ENCODE measurements at places on chromosomes 3 and 15.

- H3K4me3 ChIP-seq = peak overlapping the region; percentile 57
- DNase-seq = peak; percentile 66
- peak overlapping the region; percentile 94 for H3K27ac ChIP-seq
- H3K4me1 ChIP-seq = peaks cover 93% of the 10 kb centered on the region
- no peaks in the 10 kb centered on the region for H3K27me3 ChIP-seq
These were observed 38.2 kb downstream of the TGFBR2 start for GRCh38 chr3:30644615-30645014.

DNA sequence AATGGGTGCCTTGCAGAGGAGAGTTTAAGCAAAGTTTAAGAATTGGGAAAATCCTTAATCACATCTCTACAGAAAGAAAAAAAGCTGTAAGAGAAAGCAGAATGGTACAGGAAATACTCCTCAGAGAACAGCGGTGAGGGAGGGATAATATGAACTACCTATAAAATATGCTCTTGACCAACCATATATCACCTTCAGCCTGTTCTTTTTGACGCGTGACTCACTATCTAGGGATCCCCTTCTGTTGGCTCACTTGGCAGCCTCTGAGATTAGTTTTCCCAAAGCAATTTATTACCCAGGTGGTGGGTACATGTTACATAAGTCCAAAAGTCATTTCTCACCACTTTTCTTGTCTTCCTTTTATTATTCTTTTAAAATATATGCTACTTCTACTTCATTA lies 97.7 kb downstream of the CNTN6 start:
- H3K27me3 ChIP-seq = no peaks in the 10 kb centered on the region
- no peak overlapping the region for H3K4me3 ChIP-seq
- H3K4me1 ChIP-seq = no peaks in the 10 kb centered on the region
- H3K36me3 ChIP-seq = no peaks in the 10 kb centered on the region

DNA sequence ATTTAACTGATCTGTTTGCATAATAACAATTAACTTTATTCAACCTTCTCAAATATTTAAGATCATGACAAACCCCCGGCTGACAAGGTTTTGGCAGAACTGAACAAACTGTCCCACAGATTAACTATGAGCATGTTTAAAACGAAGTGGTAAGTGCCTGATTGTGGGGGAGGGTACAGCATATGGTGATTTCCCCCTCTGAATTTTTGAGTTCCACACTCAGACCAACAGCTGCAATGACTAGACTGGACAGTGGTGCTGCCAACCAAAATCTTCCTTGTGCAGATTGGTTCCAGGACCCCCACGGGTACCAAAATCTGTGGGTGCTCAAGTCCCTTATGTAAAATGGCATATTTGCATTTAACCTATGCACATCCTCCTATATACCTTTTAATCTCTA lies 449.5 kb downstream of the SHQ1 start:
- no peak for DNase-seq
- no peak overlapping the region for H3K27ac ChIP-seq
- H3K4me1 ChIP-seq = peaks cover 33% of the 10 kb centered on the region
- no peak overlapping the region for H3K4me3 ChIP-seq

- no peaks in the 10 kb centered on the region for H3K4me1 ChIP-seq
- H3K27ac ChIP-seq = no peak overlapping the region
- H3K4me3 ChIP-seq = no peak overlapping the region
These were observed 207.9 kb downstream of the ZIC1 start for GRCh38 chr3:147616998-147617619.

GRCh38 chr15:71698030-71698429 lies 112.3 kb upstream of the NR2E3 start:
- no peak overlapping the region for H3K27ac ChIP-seq
- no peaks in the 10 kb centered on the region for H3K4me1 ChIP-seq
- H3K27me3 ChIP-seq = peaks cover 10% of the 10 kb centered on the region
- no peak for DNase-seq

DNA sequence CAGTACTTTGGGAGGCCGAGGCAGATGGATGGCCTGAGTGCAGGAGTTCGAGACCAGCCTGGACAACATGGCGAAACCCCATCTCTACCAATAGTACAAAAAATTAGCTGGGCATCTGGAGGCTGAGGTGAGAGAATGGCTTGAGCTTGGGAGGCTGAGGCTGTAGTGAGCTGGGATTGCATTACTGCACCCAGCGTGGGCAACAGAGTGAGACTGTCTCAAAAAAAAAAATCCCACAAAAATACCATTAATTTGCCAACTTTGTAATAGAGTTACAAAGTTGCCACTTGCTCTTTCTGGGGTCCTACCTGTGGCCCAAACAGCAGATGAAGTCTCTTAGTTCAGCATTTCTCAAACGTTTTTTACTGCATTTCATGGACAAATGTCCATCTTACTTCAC lies 6.0 kb upstream of the TFRC start:
- no peaks in the 10 kb centered on the region for H3K27me3 ChIP-seq
- H3K4me3 ChIP-seq = no peak overlapping the region
- no peak for DNase-seq

GRCh38 chr3:128170866-128171516 lies 17.7 kb downstream of the EEFSEC start:
- no peak overlapping the region for H3K4me3 ChIP-seq
- H3K27me3 ChIP-seq = no peaks in the 10 kb centered on the region
- H3K4me1 ChIP-seq = peaks cover 5% of the 10 kb centered on the region
- no peak overlapping the region for H3K27ac ChIP-seq
- DNase-seq = no peak

GRCh38 chr3:106206613-106207012 lies 337.8 kb upstream of the CBLB start:
- no peak for DNase-seq
- H3K4me3 ChIP-seq = peak overlapping the region; percentile 49
- no peaks in the 10 kb centered on the region for H3K27me3 ChIP-seq
- H3K36me3 ChIP-seq = peaks cover 16% of the 10 kb centered on the region
- H3K4me1 ChIP-seq = peaks cover 62% of the 10 kb centered on the region
- H3K27ac ChIP-seq = peak overlapping the region; percentile 92

GRCh38 chr15:93709708-93710107 lies 521.7 kb upstream of the MCTP2 start:
- no peaks in the 10 kb centered on the region for H3K36me3 ChIP-seq
- no peaks in the 10 kb centered on the region for H3K4me1 ChIP-seq
- no peak overlapping the region for H3K4me3 ChIP-seq
- no peak for DNase-seq
- H3K27me3 ChIP-seq = no peaks in the 10 kb centered on the region
- H3K27ac ChIP-seq = no peak overlapping the region

- H3K4me1 ChIP-seq = peaks cover 4% of the 10 kb centered on the region
- DNase-seq = no peak
- H3K27me3 ChIP-seq = no peaks in the 10 kb centered on the region
- no peak overlapping the region for H3K27ac ChIP-seq
- no peak overlapping the region for H3K4me3 ChIP-seq
These were observed 26.1 kb downstream of the GRK7 start for GRCh38 chr3:141789281-141789680.

DNA sequence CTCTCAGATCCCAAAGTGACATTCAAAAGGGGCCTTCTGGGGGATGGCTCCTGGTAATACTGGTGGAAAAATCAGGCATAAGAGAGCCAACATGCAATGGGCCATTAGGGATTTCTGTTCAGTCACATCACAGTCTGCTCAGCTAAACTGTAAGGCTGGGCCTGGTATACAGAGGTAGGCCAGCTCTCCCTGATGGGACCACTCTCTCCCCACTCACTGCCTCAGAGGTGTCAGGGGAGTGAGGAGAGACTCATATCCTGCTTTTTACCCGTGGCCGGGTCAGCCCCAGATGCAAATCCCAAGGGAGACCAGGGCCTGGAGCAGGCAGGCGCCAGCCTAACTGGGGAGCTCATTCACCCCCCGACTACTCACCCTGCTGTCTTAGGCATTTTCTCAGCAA lies 48.1 kb upstream of the TPM1 start:
- H3K4me3 ChIP-seq = no peak overlapping the region
- no peaks in the 10 kb centered on the region for H3K4me1 ChIP-seq
- no peak overlapping the region for H3K27ac ChIP-seq
- H3K36me3 ChIP-seq = no peaks in the 10 kb centered on the region
- H3K27me3 ChIP-seq = peaks cover 12% of the 10 kb centered on the region
- no peak for DNase-seq

- peaks cover 8% of the 10 kb centered on the region for H3K4me1 ChIP-seq
- no peak for DNase-seq
- no peak overlapping the region for H3K4me3 ChIP-seq
- H3K27ac ChIP-seq = no peak overlapping the region
- H3K36me3 ChIP-seq = no peaks in the 10 kb centered on the region
- no peaks in the 10 kb centered on the region for H3K27me3 ChIP-seq
These were observed 74.1 kb upstream of the PRR23C start for GRCh38 chr3:139118835-139119234.

- H3K27ac ChIP-seq = no peak overlapping the region
- H3K27me3 ChIP-seq = no peaks in the 10 kb centered on the region
- DNase-seq = no peak
- peaks cover 77% of the 10 kb centered on the region for H3K36me3 ChIP-seq
- no peak overlapping the region for H3K4me3 ChIP-seq
These were observed 44.4 kb downstream of the ANXA2 start for GRCh38 chr15:60353245-60353920.

GRCh38 chr3:108566599-108566998 lies 22.6 kb downstream of the CIP2A start:
- peaks cover 20% of the 10 kb centered on the region for H3K4me1 ChIP-seq
- DNase-seq = no peak
- no peak overlapping the region for H3K27ac ChIP-seq
- H3K36me3 ChIP-seq = peaks cover 40% of the 10 kb centered on the region
- H3K27me3 ChIP-seq = no peaks in the 10 kb centered on the region
- no peak overlapping the region for H3K4me3 ChIP-seq

DNA sequence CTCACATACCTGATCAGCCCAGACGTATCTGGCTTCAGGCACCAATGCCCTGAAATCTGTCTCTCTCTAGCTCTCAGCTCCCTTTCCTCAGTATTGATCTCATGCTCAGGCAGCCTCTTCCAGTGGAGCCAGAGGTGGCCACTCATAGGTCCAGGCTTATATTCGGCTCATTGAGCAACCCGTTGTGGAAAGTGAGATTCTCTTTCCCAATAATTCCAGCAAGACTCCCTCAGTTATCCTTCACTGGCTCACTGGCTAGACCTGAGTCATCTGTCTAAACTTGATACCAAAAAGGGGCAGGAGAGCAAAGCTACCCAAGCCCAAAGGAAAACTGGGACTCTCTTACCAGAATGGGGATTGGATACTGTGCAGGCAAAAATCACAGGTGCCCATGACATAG lies 33.4 kb upstream of the FRMD4B start:
- H3K36me3 ChIP-seq = no peaks in the 10 kb centered on the region
- H3K4me3 ChIP-seq = no peak overlapping the region
- no peak for DNase-seq
- peaks cover 2% of the 10 kb centered on the region for H3K27me3 ChIP-seq
- H3K4me1 ChIP-seq = no peaks in the 10 kb centered on the region

DNA sequence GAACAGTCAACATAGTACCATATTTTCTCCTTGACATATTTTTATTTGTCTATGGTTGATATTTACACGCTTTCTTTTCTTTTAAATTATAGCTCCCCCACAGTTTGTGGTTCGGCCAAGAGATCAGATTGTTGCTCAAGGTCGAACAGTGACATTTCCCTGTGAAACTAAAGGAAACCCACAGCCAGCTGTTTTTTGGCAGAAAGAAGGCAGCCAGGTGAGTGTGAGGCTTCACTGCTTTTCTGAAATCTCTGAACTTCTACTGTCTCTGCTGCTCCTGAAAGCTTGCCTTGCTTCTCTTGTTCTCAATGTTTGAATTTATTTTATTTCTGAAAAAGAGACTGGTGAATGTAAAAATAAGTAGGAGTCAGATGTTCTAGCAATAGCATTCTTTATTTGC lies 506.3 kb downstream of the ROBO2 start:
- no peak overlapping the region for H3K4me3 ChIP-seq
- H3K4me1 ChIP-seq = no peaks in the 10 kb centered on the region
- H3K36me3 ChIP-seq = no peaks in the 10 kb centered on the region
- no peak overlapping the region for H3K27ac ChIP-seq
- DNase-seq = no peak

DNA sequence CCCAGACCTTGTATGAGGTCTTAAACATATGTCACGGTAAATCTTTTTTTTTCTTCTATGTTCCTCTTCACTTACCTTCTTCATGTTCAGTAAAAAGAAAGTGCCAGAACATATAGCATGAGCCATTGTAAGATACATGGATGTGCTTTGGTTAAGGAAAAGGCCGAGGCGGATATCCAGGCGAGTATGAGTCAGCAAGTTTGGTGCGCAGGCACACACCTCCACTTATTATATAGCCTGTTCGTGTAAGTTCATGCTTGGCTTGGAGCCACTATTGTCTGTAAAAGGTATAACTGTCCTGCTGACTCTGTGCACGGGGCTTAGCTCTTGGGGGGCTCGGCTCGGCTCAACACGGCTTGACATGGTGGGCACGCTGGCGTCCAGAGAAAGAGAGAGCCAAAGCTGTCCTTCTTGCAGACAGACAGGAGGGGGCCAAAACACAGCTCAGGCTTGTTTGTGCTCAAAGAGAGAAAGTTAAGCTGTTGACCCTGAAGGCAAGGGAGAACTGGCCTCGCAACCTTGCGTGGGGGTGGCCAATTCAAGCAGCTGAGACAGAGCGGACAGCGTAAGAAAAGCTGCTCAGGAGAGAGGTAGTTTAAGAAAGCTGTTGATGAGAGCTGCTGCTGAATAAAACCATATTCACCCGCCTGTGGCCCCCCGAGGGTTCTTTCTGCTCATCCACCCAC lies 251.2 kb downstream of the SLC9A9 start:
- H3K36me3 ChIP-seq = no peaks in the 10 kb centered on the region
- H3K27me3 ChIP-seq = no peaks in the 10 kb centered on the region
- DNase-seq = no peak
- no peaks in the 10 kb centered on the region for H3K4me1 ChIP-seq
- H3K4me3 ChIP-seq = no peak overlapping the region

DNA sequence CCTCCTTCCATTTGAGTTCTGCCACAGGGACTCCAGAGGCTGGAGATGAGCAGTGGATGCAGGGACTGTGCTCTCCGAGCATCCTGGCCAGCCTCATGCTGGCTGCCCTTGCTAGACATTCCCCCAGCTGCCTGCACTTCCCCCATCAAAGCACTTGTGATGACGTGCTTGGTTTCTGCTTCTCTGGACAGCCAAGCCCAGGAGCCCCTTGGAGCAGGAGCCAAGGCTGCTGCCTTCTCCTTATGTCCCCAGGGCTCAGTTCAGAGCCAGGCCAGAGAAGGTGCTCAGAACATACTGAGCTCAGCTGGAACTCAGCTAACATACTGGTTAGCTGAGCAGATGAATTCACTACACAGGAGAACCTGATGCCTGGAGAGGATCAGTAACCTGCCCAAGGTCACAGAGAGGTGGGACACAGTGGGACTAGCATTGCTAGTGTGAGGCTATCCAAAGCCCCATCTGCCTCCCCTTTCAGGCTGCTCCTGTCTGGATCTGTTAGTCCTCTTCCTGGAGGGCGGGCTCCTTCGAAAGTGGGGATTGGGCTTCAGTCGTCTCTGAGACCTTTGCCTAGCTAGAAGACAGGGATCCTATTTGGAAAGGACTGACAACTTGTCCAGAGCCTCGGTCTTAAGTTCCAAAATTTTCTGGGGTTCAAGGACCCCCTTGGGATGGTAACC lies 4.3 kb downstream of the PCBP4 start:
- DNase-seq = no peak
- H3K27me3 ChIP-seq = peaks cover 7% of the 10 kb centered on the region
- H3K36me3 ChIP-seq = peaks cover 4% of the 10 kb centered on the region
- no peaks in the 10 kb centered on the region for H3K4me1 ChIP-seq
